HFFc6 (cell line): ENCODE measurements at places on chromosomes 3 and 15. TPM values are rescaled to one million over a fixed set of nuclear protein-coding genes. Genes with fewer than 3 reads are reported as not detected.

Gene MYZAP
- total RNA-seq = not detected in 3 replicates

Gene TMEM207
- total RNA-seq = not detected in 2 replicates

Gene C3orf20
- total RNA-seq = not detected in 2 replicates

Gene ZBBX
- not detected in 3 replicates for total RNA-seq

GRCh38 chr15:59845942-59846499, 156.9 kb upstream of the BNIP2 start:
- peaks cover 1% of the 10 kb centered on the region; the same call in 1 of the 2 replicates for H3K27me3 ChIP-seq
- no peak overlapping the region for H3K4me3 ChIP-seq
- no peaks in the 10 kb centered on the region for H3K36me3 ChIP-seq
- no peak overlapping the region for H3K27ac ChIP-seq
- H3K4me1 ChIP-seq = no peaks in the 10 kb centered on the region
- no peak for DNase-seq

- H3K27ac ChIP-seq = no peak overlapping the region
- no peaks in the 10 kb centered on the region for H3K27me3 ChIP-seq
- H3K4me3 ChIP-seq = no peak overlapping the region
- DNase-seq = no peak
- no peaks in the 10 kb centered on the region; the same call in 1 of the 2 replicates for H3K36me3 ChIP-seq
- H3K4me1 ChIP-seq = no peaks in the 10 kb centered on the region
These were observed 102.8 kb downstream of the LSAMP start for GRCh38 chr3:116342499-116342898.

DNA sequence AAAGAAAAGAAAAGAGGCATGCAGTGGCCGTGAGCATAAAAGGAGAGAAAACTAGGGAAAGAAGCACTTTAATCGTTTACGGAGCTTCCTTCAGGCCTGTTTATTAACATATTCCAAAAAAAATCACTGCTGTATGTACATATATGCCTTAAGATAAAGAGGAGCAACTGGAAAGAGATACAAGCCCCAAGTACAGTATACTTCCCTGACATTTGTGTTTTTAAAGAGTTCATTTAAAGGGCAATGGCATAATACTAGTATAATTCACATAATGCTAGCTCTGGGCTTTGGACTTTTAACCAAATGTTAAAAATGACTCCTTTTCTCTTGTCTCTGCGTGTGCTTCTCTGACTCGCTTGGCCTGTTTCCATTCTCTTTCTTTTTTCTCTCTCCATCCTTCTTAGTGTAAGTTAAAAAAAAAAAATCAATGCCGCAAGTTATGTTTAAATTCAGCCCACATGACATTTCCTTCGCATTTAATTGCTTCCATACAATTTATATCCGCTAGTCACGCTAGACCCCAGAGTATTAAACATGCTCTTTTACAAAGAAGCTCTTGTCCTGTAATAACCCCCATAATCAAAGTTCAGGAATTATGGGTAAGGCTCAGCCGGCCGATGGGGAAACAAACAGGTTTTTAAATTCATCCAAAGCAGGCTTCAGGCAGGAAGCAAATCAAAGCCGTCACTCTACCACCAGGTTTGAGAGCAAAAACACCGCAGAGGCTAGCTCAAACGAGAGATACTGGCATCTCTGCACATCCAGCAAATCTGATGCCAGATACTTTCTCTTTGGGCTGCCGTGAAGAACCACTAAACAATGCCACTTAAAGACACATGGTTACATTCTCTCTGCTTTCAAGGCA, 19.4 kb downstream of the WWTR1 start:
- peak; percentile 65 for DNase-seq
- H3K27ac ChIP-seq = peak overlapping the region; percentile 91
- no peaks in the 10 kb centered on the region for H3K27me3 ChIP-seq
- peak overlapping the region; percentile 87 for H3K4me3 ChIP-seq
- H3K4me1 ChIP-seq = peaks cover 75% of the 10 kb centered on the region

DNA sequence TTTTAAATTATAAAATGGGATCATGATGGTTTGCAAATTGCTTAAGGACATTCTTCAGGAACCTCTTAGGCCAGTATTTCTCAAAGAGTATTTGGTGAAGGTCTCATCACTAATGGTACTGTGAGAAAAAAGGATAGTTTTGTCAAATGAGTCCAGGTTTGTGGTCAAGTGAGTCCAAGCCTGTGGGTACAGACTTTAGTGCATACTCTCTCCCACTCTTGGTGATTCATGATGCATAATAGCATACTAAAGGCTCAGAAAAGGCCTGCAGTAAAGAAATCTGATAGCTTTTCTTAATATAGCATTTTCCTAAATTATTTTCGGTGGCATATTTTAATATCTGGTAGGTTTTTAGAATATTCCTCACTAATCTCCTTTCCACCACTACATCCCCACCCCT, 20.0 kb downstream of the BOC start:
- H3K27me3 ChIP-seq = no peaks in the 10 kb centered on the region; the same call in 1 of the 2 replicates
- peaks cover 5% of the 10 kb centered on the region for H3K36me3 ChIP-seq
- peaks cover 54% of the 10 kb centered on the region for H3K4me1 ChIP-seq
- DNase-seq = peak; percentile 77

GRCh38 chr3:99472385-99472784, 166.0 kb upstream of the COL8A1 start:
- peaks cover 36% of the 10 kb centered on the region for H3K4me1 ChIP-seq
- no peaks in the 10 kb centered on the region; the same call in none of the 2 replicates for H3K27me3 ChIP-seq

GRCh38 chr3:13575459-13576061, 26.6 kb downstream of the FBLN2 start:
- DNase-seq = no peak
- no peaks in the 10 kb centered on the region for H3K36me3 ChIP-seq
- no peaks in the 10 kb centered on the region; the same call in 1 of the 2 replicates for H3K27me3 ChIP-seq

GRCh38 chr3:144127700-144128099, 156.1 kb downstream of the DIPK2A start:
- H3K36me3 ChIP-seq = no peaks in the 10 kb centered on the region
- no peak overlapping the region for H3K4me3 ChIP-seq
- DNase-seq = no peak
- no peaks in the 10 kb centered on the region for H3K4me1 ChIP-seq
- no peak overlapping the region for H3K27ac ChIP-seq

DNA sequence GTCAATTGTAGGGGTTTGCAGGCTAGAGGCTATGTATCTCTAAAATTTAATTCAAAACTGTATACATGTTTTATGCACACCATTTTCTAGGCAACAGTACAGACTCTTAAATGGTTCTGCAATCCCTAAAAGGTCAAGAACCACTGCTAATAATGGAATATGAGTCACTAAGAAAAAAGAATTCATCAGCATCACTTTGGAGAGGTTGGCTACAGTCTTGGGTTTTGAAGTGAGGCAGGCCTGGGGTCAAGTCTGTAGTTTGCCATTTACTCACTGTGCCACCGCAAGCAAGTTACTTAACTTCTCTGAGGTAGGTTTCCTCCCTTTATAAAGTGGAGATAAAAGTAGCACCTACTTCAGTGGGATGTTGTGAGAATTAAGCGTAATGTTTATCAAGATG, 33.7 kb downstream of the THRB start:
- no peaks in the 10 kb centered on the region for H3K4me1 ChIP-seq
- no peak overlapping the region for H3K27ac ChIP-seq
- no peaks in the 10 kb centered on the region for H3K36me3 ChIP-seq
- DNase-seq = no peak
- no peaks in the 10 kb centered on the region for H3K27me3 ChIP-seq

DNA sequence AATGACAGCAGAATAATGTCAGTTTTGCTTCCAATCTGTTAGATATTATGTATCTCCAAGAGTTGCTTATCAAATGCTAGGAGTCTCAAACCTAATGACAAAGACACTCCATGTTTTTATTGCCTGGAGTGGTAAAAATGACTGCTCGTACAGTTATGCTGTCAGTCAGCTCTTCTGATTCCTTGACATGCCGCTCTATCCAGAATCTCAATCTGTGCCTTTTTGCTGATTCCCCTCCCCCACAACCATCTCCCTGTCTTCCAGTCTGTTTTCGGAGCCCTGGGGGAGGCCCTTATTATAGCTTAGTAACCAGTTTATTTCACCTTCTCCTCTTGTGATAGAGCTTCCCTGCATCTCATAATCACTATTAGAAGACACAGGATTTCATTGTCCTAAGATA, 2.6 kb downstream of the MKRN2 start:
- no peaks in the 10 kb centered on the region; the same call in 1 of the 2 replicates for H3K36me3 ChIP-seq
- H3K4me1 ChIP-seq = peaks cover 72% of the 10 kb centered on the region
- DNase-seq = no peak
- no peak overlapping the region for H3K27ac ChIP-seq

GRCh38 chr3:126522363-126522788, 1.6 kb upstream of the CHST13 start:
- H3K27ac ChIP-seq = no peak overlapping the region
- H3K4me3 ChIP-seq = no peak overlapping the region
- H3K36me3 ChIP-seq = no peaks in the 10 kb centered on the region
- peaks cover 29% of the 10 kb centered on the region for H3K27me3 ChIP-seq
- peak; percentile 12 for DNase-seq
- no peaks in the 10 kb centered on the region for H3K4me1 ChIP-seq

GRCh38 chr15:34473840-34474239, 36.2 kb upstream of the GOLGA8A start:
- H3K4me1 ChIP-seq = peaks cover 2% of the 10 kb centered on the region
- no peak for DNase-seq
- no peaks in the 10 kb centered on the region for H3K36me3 ChIP-seq
- no peak overlapping the region for H3K27ac ChIP-seq

DNA sequence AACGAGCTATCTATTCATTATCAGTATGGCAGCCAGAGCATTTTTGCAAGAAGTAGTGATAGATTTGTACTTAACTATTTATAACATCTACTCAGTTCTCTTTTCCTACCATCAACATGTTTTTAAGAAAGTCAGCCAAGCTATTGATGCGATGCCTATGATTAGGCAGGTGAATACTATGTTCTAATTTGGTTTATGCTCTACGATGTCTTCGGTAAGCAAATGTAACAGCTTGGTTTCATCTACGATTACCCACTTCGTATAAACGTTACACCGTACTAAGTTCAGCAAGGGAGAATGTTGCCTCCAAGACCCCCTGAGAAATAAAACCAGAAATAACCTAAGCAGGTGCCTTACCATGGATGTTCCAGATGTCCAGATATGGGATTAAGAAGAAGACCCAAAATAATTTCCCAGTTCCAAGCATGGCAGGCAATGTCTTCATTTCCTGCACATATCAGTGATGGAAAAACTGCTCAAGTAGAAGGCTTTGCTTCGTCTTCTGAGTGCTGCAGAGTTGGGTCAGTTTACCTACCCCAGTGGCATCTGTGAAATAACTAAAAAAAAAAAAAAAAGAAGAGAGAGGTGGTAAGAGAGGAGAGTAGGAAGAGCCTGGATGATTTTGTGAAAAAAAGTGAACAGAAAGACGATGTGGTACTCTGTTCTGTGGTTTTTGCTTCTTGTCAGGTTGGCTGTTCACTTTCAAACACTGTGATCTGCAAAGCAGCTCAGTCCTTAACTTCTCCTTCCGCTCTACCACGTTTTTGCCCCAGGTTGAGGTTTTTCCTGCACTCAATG, at the start of gene BTLA:
BTLA (minus strand) TSS at position 559 of the 798 bp plus-strand sequence; CDS start at position 445, 114 bp downstream.
- H3K36me3 ChIP-seq = no peaks in the 10 kb centered on the region
- no peaks in the 10 kb centered on the region for H3K4me1 ChIP-seq
- H3K27me3 ChIP-seq = peaks cover 12% of the 10 kb centered on the region
- no peak within 1 kb of the TSS for H3K27ac ChIP-seq
